ENCODE measurements at places on chromosomes 7 and 10.

DNA sequence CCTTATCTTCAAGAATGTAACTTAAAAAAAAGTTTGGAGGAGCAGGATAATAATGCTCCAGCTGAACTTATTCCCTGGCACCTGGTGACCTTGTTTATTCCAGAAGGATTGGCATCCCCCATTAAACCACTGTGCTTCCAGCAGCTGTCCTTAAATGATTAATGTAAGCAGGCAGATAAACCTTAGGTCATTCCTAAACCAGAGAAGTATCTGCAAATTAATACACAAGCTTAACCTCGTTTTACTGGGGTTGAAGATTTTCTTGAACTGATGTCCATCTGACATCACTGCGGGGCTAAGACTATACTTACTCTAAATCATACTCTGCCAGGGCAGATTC lies 116.1 kb upstream of the PALS2 start:
- DNase-seq, result no peak
- H3K4me3 ChIP-seq, result no peak overlapping the region
- H3K27ac ChIP-seq, result no peak overlapping the region
- H3K27me3 ChIP-seq, result no peaks in the 10 kb centered on the region
- peaks cover 5% of the 10 kb centered on the region for H3K4me1 ChIP-seq

- no peak for DNase-seq
- peaks cover 35% of the 10 kb centered on the region for H3K4me1 ChIP-seq
- no peaks in the 10 kb centered on the region for H3K36me3 ChIP-seq
- no peaks in the 10 kb centered on the region for H3K27me3 ChIP-seq
Observed at GRCh38 chr10:30373596-30374327, 24.7 kb upstream of the MTPAP start.

GRCh38 chr10:89798092-89798491 lies 96.7 kb downstream of the KIF20B start:
- no peak overlapping the region for H3K27ac ChIP-seq
- H3K4me3 ChIP-seq, result no peak overlapping the region
- no peaks in the 10 kb centered on the region for H3K36me3 ChIP-seq
- no peaks in the 10 kb centered on the region for H3K4me1 ChIP-seq
- H3K27me3 ChIP-seq, result no peaks in the 10 kb centered on the region
- no peak for DNase-seq

DNA sequence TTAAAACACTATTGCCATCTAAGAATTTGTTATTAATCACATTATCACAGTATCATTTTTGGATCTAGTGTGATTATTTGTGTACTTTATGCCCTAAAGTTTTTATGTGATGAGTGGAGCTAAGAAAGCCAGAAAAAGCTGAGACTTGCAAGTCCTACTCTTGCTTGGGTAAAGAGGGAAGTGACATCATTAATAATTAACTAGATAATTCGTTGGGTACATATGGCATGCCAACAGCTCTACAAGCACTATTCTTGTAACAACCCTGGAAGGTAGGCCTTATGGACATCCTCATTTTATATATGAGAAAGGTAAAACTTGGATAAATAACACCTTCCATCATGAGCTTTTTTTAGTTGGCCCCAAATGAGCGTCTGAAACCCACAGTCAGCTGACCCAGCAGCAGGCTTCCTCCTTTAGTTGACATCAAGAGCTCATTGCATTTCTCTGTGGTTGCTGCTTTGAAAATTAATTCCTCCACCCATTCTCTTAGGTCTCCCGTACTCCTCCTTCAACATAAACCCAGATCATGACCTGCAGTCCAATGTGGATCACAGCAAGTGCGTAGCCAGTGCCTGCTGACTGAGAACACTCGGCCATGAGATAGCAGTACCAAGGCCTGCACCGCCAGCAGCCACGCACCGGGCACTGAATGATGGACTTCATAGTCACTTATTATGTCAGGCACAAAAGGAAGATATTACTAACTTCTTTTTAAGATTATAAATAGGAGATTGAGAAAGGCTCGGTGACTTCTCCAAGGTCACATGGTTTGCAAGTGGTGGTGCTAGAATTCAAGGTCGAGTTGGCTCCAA lies 292.0 kb upstream of the AOAH start:
- DNase-seq, result no peak
- H3K4me1 ChIP-seq, result no peaks in the 10 kb centered on the region
- H3K36me3 ChIP-seq, result no peaks in the 10 kb centered on the region
- H3K27me3 ChIP-seq, result no peaks in the 10 kb centered on the region
- no peak overlapping the region for H3K4me3 ChIP-seq

GRCh38 chr10:132448248-132448731 lies 51.3 kb downstream of the PWWP2B start:
- H3K27me3 ChIP-seq, result no peaks in the 10 kb centered on the region
- no peak overlapping the region for H3K27ac ChIP-seq
- no peak overlapping the region for H3K4me3 ChIP-seq

DNA sequence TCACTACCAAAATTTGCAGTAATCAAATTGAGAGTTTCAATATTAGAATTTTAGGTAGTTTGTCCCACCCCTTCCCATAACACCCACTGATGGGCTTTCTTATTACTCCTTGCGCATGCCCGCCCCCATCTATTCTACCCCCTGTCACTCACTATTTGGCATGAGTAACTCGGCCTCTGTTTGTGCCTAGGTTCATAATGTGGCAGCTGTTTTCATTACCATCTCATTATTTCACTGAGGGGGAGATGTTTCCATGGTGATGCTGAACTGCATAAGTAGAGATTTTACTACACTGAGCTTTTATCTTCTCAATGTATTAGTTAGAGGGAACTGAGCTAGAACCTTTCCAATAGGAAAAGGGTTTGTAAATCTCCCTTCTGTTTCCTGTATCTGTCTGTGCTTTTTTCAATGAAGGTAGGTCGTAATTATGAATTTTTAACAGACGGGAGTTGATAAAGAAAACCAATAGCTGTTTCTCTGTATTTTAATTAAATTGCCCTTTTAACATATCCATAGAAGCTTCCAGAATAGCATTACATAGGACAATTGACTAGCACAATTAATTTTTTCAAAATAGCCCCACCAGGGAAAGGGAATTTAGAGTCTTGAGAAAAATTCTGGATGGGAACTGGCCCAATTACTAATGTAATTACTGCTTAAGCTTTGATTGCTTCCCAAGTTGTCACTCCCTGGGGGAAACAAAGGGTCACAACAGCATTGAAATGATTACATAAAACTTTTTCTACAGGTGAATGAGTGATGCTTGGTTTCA lies 33.4 kb downstream of the PRPS1L1 start:
- DNase-seq, result no peak
- H3K36me3 ChIP-seq, result no peaks in the 10 kb centered on the region
- H3K4me3 ChIP-seq, result no peak overlapping the region
- no peaks in the 10 kb centered on the region for H3K4me1 ChIP-seq
- no peak overlapping the region for H3K27ac ChIP-seq
- H3K27me3 ChIP-seq, result no peaks in the 10 kb centered on the region

DNA sequence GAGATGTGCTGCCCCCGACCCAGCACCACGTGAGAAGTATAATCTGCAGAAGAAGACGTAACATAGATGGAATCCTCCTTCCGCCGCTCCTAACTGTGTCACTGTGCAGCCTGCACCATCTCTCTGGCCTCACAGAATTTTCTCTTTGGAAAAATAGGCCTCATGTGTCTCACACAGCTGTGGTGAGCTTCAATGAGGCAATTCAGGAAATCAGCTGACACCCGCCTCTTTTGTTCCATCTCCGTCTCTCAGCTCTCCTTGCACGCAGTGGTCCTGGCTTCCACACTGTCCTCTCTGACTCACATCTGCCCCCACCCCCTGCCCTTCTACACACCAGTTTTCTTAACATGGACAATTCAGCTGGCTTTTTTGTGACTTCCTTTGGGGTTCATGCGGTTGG lies 7.2 kb downstream of the C10orf90 start:
- no peaks in the 10 kb centered on the region for H3K36me3 ChIP-seq
- H3K27me3 ChIP-seq, result no peaks in the 10 kb centered on the region
- no peak overlapping the region for H3K27ac ChIP-seq
- H3K4me1 ChIP-seq, result no peaks in the 10 kb centered on the region
- DNase-seq, result no peak

DNA sequence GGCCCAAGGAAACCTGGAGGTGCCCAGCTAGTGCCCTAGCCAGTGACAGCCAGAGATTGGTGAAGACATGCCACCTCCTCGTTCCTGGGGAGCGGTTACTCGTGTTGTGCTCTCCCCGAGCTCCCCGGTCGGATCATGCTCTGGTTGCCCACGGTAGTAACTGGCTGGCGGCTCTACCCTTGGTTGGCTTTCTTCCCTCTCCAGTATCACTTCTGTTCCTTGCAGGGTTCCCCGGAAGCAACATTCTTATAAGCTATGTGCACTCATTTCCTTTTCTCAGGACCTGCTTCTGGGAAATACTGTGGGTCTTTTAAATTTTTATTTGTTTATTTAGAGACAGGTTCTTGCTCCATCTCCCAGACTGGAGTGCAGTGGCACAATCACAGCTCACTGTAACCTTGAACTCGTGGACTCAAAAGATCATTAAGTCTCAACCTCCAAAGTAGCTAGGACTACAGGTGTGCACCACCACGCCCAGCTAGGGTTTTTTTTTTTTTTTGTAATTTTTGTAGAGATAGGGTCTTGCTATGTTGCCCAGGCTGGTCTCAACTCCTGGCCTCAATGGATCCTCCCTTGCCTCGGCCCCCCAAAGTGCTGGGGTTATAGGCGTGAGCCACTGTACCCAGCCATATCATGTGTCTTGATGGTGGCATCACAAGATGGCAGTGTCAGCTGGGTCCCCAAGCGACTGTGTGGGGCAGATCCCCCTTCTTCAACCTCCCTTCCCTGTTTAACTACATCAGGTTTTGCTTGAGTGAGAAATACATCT lies 6.9 kb upstream of the CALHM1 start:
- no peaks in the 10 kb centered on the region for H3K27me3 ChIP-seq
- DNase-seq, result no peak
- H3K27ac ChIP-seq, result no peak overlapping the region
- no peaks in the 10 kb centered on the region for H3K36me3 ChIP-seq
- H3K4me1 ChIP-seq, result peaks cover 44% of the 10 kb centered on the region

GRCh38 chr10:108970016-108970415 lies 953.3 kb downstream of the XPNPEP1 start:
- no peaks in the 10 kb centered on the region for H3K4me1 ChIP-seq
- no peak overlapping the region for H3K4me3 ChIP-seq
- H3K27me3 ChIP-seq, result no peaks in the 10 kb centered on the region
- peak; percentile 57 for DNase-seq
- no peaks in the 10 kb centered on the region for H3K36me3 ChIP-seq

- H3K27me3 ChIP-seq, result no peaks in the 10 kb centered on the region
- peaks cover 64% of the 10 kb centered on the region for H3K4me1 ChIP-seq
- H3K36me3 ChIP-seq, result no peaks in the 10 kb centered on the region
- peak; percentile 89 for DNase-seq
- no peak overlapping the region for H3K4me3 ChIP-seq
Observed at GRCh38 chr10:48658243-48658974, 26.3 kb upstream of the WDFY4 start.

DNA sequence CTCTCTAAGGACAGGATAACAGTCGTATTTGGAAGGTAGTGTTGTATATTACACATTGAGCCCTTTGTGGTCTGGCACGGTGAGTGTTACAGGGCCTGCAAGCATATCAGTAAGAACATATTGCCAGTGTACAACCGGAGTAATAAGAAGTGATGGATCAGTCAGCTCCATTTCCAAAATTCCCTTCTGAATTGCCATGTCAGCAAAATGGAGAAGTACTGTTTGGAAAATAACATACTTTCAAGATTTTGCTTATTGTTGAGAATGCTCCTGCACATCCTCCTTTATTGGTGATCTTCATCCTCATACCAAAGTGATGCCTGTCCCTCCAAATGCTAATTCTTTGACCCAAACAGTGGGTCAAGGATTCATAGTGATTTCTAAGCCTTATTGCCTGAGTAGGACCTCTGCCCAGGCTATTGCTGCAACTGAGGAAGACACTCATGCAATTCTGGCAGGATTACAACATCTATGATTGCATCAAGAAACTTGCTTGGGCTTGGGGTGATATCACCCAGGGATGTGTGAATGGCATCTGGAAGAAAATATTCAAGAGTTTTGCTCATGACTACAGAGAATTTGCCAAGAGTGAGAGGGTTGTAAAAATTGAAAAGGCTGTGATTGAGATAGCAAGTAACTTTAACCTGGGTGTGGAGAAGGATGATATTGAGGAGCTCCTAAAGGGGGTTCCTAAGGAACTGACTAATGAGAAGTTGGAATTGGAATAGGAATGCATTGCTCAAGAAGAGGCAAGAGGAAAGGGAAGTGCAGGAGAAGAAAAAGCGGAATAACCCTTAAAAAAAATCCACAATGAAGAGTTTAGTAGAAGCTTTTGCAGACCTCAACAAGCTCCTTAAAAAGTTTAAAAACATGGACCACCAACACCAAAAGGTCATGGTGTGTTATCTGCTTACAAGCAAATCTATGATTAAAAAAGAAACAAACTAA lies 452.2 kb upstream of the SORCS1 start:
- H3K27ac ChIP-seq, result no peak overlapping the region
- no peaks in the 10 kb centered on the region for H3K36me3 ChIP-seq
- DNase-seq, result no peak
- no peaks in the 10 kb centered on the region for H3K27me3 ChIP-seq
- H3K4me3 ChIP-seq, result no peak overlapping the region

- H3K4me3 ChIP-seq, result no peak overlapping the region
- no peaks in the 10 kb centered on the region for H3K27me3 ChIP-seq
- no peak for DNase-seq
- H3K4me1 ChIP-seq, result peaks cover 31% of the 10 kb centered on the region
- peak overlapping the region; percentile 62 for H3K27ac ChIP-seq
Observed at GRCh38 chr10:7458556-7458955, 47.7 kb upstream of the SFMBT2 start.

GRCh38 chr10:130018265-130018664 lies 54.2 kb upstream of the EBF3 start:
- H3K27me3 ChIP-seq, result no peaks in the 10 kb centered on the region
- no peak for DNase-seq
- H3K4me1 ChIP-seq, result no peaks in the 10 kb centered on the region

GRCh38 chr10:23106331-23107072 lies 11.1 kb downstream of the MSRB2 start:
- no peak overlapping the region for H3K4me3 ChIP-seq
- H3K27ac ChIP-seq, result no peak overlapping the region
- peaks cover 4% of the 10 kb centered on the region for H3K4me1 ChIP-seq
- H3K27me3 ChIP-seq, result no peaks in the 10 kb centered on the region
- no peak for DNase-seq

GRCh38 chr10:88404133-88404532 lies 179.0 kb downstream of the RNLS start:
- DNase-seq, result no peak
- H3K27me3 ChIP-seq, result no peaks in the 10 kb centered on the region

Measured in Karpas-422 (cell line).